ENCODE measurements at places on chromosomes 4 and X. TPM values are rescaled to one million over a fixed set of nuclear protein-coding genes. Genes with fewer than 3 reads are reported as not detected.

Gene TMEM271
- not detected for total RNA-seq

Gene SMR3B
- not detected for total RNA-seq

Gene GABRQ
- not detected for total RNA-seq

Gene ARHGEF38
- 0.72 TPM for total RNA-seq

Gene USP51
- 0.24 TPM for total RNA-seq

Gene CLTRN
- 0.48 TPM for total RNA-seq

Data from tracheal epithelial cell (primary cell).